Stromal cell of bone marrow (primary cell): ENCODE measurements at places on chromosomes 7 and 10.

- no peak for DNase-seq
These were observed 1249.6 kb downstream of the TYW1 start for GRCh38 chr7:68246189-68246633.

DNA sequence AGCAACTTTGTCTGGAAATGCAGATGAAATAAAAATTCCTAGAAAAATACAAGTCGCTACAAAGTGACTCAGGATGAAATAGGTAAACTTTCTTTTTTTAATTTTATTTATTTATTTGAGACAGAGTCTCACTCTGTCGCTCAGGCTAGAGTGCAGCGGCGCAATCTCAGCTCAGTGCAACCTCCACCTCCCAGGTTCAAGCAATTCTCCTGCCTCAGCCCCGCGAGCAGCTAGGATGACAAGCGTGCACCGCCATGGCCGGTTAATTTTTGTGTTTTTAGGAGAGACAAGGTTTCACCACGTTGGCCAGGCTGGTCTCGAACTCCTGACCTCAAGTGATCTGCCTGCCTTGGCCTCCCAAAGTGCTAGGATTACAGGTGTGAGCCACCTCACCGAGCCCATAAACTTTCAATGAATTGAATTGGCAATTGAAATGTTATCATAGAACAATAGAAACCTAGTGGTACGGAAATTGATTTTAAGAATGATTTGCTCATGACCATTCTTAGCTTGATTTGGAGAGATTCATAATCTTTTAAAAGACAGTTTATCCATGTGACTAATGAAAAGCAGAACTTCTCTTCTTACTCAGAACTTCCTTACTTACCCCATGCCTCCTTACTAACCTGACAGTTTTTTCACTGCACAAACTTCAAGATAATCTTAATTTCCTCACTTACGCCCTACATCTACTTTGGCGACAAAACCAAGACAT, 161.7 kb downstream of the FAM107B start:
- DNase-seq, result no peak

- DNase-seq, result no peak
These were observed 176.7 kb downstream of the ADARB2 start for GRCh38 chr10:1560535-1561192.

DNA sequence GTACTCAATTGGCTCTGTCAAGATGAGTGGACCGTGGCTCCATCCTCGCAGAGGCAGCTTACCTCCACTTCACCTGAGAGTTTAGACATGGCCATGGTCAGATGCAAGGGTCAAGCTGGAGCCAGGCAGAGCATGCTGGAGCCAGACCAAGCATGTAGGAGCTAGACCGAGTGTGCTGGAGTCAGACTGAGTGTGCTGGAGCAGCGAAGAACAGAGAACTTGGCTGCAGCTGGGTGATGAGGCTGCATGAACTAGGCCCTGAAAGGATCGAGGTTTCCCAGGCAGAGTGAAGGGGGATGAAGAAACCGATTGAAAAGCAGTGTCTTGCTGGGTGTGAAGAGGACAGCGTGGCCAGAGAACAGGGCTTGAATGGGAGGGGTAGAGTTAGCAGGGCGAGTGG, 86.1 kb downstream of the MKI67 start:
- DNase-seq, result no peak

DNA sequence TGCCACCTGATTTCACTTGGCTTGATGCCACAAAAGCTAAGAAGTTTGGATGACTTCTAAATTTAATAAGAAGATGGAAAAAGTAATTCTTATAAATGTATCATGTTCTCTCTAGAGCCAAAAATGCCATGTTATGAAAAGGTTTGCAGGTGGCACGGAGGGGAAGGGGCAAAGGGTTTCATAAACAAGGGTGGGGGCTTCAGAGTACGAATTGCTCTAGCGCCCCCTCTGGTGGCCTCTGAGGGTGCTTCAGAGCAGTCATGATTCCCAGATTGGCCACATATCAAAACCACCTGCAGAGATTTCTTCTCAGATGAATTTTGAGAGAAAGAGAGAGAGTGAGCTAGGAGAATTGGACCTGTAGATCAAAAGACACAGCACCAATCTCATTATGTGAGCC, 208.6 kb upstream of the YAE1 start:
- DNase-seq, result no peak

DNA sequence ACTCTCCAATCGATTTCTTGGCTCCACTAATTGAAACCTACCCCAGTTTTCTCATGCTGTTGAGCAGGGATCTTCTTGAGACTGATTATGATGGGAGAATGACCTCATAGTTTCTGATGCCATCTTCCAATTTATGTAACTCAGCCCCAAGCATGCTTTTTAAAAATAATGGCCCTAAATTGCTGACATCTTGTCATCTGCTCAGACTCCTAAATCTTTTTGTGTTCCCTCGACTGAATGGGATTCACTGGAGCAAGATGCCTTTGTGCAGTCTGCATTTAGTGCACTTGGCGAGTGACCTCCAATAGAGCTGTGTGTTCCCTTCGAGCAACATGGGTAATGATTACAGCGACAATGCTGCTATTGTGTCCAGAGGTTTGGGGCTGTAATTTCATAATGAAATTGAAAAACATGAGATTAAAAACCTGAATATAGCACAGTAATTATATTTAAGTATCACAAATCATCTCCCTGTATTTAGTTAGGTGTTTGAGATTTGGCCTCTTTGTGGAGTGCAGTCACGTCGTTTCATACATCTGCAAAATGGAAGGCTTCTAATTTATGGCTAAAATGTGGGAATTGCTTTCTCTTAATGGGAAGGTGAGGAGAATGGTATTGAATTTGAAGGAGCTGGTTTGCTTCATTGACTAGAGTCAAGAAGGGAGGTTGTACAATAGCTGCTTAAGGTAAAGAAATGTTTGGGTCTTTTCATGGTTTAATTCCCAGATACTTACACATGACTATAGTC, 192.9 kb downstream of the AUTS2 start:
- no peak for DNase-seq

DNA sequence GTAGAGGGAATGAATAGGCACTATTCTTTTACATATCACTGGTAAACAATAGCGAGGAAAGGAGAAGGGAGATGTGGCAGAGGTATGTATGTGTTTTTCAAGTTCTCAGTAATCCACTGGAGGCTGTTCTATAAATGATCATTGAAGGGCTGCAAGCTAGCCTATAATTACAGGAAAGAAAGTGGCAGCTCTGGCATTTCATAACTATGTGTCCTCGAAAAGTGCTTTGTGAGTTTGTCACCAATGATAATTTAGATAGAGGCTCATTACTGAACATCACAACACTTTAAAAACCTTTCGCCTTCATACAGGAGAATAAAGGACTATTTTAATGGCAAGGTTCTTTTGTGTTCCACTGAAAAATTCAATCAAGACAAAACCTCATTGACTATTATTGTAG, 235.1 kb downstream of the FOXP2 start:
- DNase-seq, result no peak

DNA sequence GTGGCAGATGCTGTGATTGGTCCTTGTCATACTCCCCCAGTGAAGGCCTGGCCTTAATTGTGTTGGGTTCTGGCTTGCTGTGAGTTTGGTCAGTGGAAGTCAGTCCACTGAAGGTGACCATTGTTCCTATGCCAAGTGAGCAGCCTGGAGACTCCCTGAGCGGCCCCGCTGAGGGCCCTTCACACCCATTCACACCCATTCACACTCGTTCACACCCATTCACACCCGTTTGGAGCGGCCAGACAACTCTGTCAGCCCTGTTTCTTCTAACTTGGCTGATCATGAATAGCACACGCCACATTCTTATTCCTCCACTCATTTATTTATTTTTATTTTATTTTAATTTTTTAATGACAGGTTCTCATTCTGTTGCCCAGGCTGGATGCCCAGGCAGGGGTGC, 61.5 kb downstream of the C10orf120 start:
- DNase-seq, result no peak

- DNase-seq, result no peak
These were observed 355.8 kb downstream of the ADRA2A start for GRCh38 chr10:111432588-111432987.

GRCh38 chr7:135109562-135109961, 38.3 kb upstream of the TMEM140 start:
- no peak for DNase-seq

- DNase-seq, result no peak
These were observed 573.2 kb downstream of the GLRX3 start for GRCh38 chr10:130709415-130709814.

- peak; percentile 25 for DNase-seq
These were observed 52.8 kb downstream of the ARHGAP22 start for GRCh38 chr10:48551861-48552591.

DNA sequence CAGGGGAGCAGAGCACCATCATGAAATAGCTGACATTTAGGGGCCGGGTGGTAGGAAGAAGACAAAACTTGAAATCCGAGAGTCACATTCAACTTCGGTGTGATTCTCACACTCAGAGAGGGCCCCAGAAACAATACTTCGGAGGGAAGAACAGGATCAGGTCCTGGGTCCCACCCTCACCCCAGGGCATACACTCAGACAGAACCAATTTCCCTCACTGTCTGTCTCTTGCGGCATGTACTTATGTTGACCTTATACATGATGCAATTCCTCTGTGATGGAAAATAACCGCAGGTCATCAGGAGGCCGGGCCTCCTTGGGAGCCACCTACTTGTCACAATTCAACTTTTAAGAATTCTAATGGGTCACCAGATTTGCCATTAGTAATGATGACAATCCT, 26.3 kb upstream of the HMX3 start:
- no peak for DNase-seq

DNA sequence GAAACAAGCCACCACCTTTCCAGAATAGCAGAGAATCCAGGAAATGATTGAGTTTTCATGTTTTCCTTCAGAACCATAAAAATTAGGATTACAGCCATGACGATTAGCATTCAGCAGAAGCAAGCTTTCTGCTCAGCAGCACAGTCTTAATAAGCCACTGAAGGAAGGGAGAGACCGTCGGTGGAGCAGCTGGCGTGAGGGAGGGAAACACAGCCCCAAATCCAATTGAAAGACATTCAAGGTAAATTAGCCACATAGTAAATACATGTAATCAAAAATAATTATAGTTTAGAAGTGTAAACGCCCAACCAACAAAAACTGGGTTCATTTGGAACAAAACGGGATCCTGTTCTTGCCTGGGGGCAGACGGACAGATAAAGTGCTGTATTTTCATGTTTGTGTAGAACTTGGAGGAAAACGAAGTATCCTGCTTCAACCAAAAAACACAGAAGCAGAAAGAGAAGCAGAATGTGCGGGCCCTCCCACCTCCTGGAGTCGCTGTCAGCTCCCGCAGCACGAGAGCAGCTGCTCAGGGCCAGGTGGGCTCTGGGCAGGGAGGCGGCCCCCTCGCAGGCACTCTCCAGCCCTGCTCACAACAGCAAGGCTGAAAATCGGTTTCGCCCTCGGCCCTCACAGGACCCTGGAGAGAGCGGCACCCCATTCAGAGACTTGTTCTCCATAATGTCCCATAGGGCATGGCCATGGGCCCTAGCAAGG, 84.9 kb downstream of the TCERG1L start:
- DNase-seq, result no peak

GRCh38 chr10:34959321-34959720, 130.8 kb downstream of the CUL2 start:
- no peak for DNase-seq

GRCh38 chr10:71015674-71016073, 127.3 kb upstream of the PCBD1 start:
- DNase-seq, result no peak

- no peak for DNase-seq
These were observed 60.9 kb upstream of the LANCL2 start for GRCh38 chr7:55304018-55304762.

- peak; percentile 10 for DNase-seq
These were observed 42.7 kb upstream of the CACNB2 start for GRCh38 chr10:18097524-18097923.

GRCh38 chr10:10642751-10643150, 374.9 kb upstream of the CELF2 start:
- DNase-seq, result no peak

- DNase-seq, result no peak
These were observed 150.6 kb downstream of the SLIT1 start for GRCh38 chr10:97034958-97035769.

DNA sequence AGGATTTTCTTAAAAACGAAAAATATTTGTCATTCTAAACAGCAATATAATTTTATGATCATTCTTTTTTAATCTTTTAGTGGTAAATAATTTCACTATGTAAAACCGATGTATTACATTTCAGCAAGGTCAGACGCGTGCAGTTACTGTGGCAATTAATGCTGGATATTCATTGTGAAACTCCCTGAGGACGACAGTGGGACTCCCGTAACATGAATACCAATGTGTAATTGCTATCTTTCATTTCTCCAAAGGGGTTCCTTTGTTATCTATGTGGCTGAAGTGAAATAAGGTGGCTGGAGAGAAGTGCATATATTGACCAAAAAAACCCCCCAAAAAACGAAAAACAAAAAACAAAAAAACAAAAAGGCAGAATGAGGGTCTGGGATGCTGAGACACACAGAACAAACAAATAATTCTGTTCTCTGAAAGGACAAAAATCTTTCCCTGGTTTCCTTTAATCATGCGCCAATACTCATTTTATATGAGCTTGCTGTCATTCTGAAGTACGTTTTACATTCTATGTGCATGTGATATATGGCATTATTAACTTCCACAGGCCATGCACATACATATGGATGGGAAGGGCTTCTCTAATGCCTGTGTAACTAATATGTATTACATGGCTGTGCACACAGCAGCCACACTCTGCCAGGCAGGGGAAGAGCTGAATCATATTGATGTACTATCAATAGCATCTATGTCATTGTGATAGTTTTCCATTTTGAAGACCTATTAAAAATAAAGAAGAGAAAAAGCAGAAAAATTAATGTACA, 161.4 kb downstream of the RAPGEF5 start:
- no peak for DNase-seq

- DNase-seq, result peak; percentile 33
These were observed 180.3 kb upstream of the GRB10 start for GRCh38 chr7:50962962-50963374.

DNA sequence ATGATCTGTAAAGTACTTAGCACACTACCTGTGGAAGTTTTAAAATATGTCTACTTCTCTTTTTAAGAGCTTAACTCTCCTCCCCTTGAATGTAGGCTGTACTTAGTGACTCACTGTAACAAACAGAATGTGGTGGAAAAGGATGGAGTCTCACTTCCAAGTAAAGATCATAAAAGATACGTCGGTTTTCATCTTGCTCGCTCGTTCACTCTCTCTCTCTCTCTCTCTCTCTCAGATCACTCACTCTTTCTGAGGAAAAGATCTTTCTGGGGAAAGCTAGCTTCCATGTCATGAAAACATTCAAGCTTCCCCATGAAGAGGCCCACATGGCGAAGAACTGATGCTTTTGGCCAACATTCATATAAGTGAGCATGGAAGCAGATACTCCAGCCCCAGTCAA, 5.5 kb downstream of the CHUK start:
- DNase-seq, result no peak

GRCh38 chr7:112226701-112227276, 20.3 kb downstream of the ZNF277 start:
- DNase-seq, result no peak

DNA sequence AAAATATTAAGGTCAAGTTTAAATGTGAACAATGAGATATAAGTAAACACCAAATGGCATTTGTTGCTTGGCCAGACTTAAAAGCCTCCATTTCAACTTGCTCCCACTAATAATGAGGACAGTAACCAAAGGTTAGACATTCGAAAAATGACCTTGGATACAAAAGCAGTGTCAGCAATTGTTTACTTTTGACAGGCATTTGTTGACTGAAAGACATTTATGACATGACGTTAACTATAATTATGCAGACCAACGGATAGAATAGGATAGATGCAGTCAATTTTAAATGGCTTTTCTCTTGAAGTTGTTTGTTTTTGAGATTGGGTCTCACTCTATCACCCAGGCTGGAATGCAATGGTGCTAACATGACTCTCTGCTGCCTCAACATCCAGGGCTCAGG, 6.3 kb upstream of the WNT16 start:
- DNase-seq, result no peak

GRCh38 chr7:2379161-2379560, 24.2 kb upstream of the CHST12 start:
- no peak for DNase-seq
